ENCODE measurements at places on chromosomes 16 and 17.

GRCh38 chr16:10466861-10467260 is 81.0 kb downstream of the ATF7IP2 start:
- DNase-seq, result no peak

DNA sequence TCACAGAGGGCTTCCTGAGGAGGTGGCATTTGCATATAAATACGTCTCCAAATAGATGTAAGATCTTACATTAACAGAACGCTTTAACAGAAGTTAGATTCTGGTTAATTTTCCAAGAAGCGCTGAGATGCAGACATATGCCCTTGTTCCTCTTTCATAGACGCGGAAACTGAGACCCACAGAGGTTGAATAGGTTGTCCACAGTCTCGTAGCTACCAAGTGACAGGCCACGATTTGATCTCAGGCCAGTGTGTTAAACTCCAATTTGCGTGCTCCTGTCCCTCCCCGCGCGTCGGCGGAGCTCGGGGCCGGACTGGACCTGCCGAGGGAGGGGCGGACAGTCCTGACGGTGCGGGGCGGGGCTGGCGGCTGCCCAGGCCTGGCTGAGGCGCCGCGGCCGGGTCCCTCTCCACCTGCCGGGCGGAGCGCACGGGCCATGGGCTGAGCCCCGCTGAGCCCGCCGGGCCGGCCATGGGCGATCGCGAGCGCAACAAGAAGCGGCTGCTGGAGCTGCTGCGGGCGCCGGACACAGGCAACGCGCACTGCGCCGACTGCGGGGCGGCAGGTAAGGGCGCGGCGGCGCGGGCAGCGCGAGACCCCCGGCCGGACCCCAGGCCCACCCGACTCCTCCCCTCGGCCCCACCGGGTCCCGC is at the start of gene ADAP2:
Gene ADAP2 (plus strand): TSS at position 402 of the 653 bp plus-strand sequence. CDS start 70 bp downstream, at position 472.
- peak; percentile 70 for DNase-seq

GRCh38 chr17:76246080-76247066 is 6.1 kb upstream of the RNF157 start:
- DNase-seq, result no peak

DNA sequence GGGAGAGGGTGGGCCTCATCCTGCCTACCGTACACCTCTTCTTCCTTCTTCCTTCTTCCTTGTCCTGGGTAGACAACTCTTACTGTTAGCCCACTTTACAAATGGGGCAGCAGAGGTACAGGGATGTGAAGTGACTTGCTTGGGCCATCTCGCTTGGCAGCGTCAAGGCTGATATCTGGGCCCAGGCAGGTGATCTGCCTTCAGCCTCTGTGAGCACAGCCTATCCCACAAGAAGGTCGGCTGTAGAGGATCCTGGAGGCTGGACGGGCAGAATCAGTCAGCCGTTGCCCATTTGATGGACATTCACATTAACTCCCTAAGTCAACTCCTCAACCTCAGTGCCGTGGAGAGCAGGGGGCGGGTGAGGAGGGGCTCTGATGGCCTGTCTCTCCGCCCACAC is 317.3 kb downstream of the CPPED1 start:
- DNase-seq, result no peak

- no peak for DNase-seq
Measured at GRCh38 chr16:89562939-89563338, 2.5 kb downstream of the RPL13 start.

- DNase-seq, result peak; percentile 41
Measured at GRCh38 chr17:4710693-4711634, 532 bp downstream of the ARRB2 start.

DNA sequence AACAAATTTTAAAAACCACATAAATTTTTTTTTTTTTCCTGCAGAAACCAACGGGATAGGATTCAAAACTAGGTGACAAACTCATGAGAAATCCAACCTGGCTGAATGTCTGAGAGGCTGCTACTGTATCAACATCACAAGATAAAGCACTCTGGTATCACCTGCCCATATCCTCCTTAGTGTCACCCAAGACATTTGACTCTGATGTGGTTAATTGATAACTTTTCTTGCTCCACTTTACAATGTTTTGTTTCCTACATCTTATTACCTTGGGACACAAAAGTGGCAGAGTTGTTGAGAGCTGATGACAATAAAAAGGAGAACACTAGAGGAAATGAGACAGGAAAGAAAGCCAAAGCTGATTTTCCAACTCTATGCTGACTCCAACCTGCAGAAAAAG is 4.0 kb upstream of the FBXL20 start:
- no peak for DNase-seq

- no peak for DNase-seq
Measured at GRCh38 chr16:1293921-1294656, 15.3 kb upstream of the UBE2I start.

DNA sequence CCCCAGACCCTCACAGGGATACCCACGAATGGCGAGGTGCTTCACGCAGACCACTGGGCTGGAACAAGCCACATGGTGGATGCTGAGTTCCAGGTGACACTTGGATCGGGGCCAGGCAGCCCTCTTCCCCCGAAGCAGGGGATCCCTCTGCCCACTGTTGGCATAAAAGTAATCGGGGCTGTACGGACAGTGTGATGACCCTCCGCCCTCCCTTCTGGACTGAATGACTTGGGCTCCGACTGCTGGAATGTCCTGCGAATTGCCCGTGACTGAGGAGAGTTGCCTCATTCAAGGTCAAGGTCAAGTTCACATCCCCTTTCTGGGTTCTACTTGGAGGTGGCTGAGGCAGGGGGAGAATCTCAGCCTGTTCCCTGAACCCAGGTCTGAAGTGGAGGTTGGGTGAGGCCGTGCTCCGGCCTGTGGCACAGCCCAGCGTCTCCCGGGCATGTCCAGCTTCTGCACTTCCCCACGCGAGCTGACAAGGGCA is 28.5 kb upstream of the CREBBP start:
- no peak for DNase-seq

DNA sequence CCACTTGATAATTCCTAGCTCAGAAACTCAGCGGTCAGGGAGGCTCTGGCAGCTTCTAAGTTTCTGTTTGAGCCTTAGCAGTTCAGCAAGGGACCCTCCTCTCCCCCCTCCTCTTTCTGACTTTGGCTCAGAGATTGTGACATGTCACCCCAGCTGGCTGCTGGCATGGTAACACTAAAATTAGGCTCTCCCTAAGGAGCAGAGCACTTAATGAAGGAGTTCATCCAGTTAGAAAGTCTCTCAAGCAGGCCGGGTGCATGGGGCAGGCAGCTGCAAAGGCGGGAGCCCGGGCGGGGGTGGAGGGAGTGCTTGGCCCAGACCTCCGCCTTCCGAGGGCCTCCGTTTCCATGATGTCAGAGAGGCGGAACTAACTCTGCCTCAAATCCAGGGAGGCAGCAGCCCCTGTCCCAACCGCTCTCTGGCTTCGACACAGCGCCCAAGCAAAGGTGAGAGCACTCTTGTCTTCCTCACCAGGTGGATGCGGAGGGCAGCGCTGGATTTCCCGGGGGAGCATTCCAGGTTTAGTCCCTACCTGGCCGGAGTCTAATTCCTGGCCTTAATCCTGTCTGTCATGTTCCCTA is 128.0 kb upstream of the PLCG2 start:
- no peak for DNase-seq

DNA sequence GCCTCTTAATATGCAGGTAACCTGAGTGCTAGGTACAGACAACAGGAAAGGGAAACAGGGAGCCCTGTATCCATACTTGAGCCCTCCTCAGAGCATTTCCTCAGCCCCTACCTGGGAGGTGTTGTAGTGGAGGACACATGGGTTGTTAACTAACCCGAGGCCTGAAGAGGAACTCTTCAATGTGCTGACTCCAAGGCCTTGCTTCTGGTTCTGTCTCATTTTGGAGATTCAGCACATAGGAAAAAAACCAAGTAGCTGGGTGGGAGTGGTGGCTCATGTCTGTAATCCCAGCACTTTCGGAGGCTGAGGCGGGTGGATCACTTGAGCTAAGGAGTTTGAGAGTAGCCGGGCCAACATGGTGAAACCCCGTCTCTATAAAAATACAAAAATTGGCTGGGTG is 24.8 kb downstream of the SNX11 start:
- no peak for DNase-seq

DNA sequence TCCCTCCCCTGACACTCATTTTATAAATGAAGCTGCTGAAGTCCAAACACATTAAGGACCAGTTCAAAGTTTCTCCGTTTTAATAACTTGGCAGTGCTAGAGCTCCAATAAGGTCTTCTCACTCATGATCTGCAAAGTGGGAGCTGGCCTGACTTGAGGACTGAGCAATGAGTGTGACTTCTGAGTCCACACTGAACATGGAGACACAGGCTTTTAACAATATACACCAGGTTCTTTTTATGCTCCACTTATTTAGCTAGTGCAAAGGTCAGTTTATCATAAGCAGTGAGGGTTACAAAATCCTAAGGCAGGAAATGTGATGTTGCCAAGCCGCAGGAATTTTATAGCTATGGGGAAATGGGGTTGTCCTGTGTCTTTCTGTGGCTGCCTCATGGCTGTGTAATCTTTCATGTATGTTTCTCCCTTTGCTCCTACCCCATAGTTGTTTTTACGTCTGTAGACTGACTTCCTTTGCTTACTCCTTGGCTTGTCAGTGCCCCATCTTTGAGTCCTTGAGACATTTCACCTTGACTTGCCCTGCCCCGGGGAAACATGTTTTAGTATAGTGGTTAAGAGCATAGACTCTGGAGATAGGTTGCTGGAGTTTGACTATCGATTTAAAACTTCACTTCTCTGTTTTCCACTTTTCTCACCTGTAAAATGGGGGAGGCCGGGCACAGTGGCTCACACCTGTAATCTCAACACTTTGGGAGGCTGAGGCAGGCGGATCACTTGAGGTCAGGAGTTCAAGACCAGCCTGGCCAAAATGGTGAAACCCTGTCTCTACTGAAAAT is 12.2 kb upstream of the MMD start:
- DNase-seq, result peak; percentile 6

DNA sequence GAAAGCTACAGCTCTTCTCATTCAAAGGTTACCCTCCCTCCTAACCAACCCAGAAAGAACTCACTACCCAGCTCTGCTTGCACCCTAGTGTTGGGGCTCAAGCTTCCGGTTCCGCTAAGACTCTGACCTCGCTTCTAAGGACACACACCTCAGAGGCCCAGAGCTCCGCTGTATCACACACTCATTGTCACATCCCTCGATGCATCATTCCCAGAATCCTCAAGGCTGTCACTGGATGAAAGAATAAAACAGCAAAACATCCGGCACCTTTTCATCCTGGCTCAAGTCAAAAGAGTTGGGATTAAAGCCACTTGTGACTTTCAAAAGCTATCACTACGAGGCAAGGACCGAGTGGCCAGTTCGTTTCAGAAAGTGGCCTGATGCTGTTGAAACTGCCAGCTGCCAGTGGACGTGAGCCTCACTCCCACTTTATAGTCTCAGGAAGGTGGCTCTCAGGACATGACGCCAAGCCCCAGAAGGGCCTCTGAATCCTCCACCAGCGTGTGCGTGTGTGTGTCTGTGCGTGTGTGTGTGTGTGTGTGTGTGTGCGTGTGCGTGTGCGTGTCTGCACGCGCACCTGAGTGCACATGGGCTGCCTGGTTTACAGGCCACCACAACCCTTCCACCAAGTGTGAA is 29.0 kb downstream of the ZFHX3 start:
- no peak for DNase-seq

GRCh38 chr17:31541559-31541958 is 150.1 kb downstream of the RAB11FIP4 start:
- no peak for DNase-seq

GRCh38 chr16:11634312-11634711 is 33.9 kb upstream of the SNN start:
- DNase-seq, result no peak

DNA sequence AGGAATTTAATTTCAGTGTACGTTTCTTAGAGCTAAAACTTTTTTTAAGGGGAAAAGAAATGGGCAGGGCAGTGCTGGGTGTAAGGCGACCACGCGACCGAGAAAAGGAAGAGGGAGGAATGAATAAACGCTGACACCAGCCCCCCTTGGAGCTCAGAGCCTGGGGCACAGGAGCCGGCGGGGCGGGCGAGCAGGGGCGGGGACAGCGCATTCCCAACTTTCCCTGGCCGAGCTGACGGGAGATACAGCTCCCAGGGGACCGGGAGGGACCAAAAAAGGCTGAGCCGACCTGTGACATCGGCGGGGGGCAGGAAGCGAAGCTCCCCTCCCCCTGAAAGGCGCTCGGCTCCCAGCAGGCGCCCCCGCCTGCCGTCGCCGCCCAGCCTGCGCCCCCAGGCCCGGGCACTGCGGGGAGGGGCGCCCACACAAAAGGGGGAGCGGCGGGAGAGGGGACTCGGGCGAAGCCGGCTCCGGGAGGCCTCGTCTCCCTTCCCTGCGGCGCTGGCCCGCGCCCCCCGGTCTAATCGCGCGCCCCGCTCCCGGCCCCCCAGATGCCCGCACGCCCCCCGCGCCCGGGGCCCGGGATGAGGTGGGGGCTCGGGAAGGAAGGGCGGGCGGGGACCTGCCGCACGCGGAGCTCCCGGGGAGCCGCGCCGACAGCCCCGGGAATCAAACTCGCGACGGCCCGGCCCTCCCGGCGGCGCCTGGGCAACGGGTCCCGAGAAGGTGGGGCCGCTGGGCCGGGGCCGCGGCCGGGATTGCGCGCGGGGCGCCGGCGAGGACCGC is 622 bp downstream of the CUEDC1 start:
- DNase-seq, result peak; percentile 92

DNA sequence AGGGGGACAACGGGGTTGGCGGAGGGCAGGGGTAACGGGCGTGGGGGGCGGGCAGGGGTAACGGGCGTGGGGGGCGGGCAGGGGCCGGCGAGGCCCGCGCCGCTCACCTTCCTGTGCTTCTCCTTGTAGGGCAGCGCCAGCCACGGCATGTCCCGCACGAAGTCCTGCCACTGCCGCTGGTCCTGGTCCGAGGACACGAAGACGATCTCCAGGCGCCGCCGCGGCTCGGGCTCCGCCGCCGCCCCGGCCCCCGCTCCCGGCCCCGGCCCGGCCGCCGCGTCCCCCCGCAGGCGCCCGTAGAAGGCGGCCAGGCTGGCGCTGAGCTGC is 401 bp downstream of the NXN start:
- no peak for DNase-seq

GRCh38 chr16:85422196-85422631 is 190.9 kb upstream of the GSE1 start:
- DNase-seq, result peak; percentile 74

GRCh38 chr16:10242097-10242496 is 59.9 kb upstream of the GRIN2A start:
- no peak for DNase-seq

GRCh38 chr16:80038566-80038965 is 438.0 kb upstream of the MAF start:
- DNase-seq, result no peak

DNA sequence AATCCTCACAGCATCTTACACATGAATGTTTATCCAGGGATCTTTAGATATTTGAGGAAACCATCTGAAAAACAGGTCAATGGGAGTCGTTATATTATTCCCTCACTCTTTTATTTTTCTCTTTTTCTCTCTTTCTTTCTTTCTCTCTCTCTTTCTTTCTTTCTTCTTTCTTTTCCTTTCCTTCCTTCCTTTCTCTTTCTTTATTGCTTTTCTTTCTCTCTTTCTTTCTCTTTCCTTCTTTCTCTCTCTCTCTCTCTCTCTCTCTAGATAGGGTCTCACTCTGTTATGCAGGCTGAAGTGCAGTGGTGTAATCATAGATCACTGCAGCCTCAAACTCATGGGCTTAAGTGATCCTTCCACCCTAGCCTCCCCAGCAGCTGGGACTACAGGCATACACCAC is 20.3 kb upstream of the OR4D1 start:
- DNase-seq, result no peak

Data from NCI-H526 (cell line).